WTC11 (cell line): ENCODE measurements at places on chromosomes 2 and 18.

DNA sequence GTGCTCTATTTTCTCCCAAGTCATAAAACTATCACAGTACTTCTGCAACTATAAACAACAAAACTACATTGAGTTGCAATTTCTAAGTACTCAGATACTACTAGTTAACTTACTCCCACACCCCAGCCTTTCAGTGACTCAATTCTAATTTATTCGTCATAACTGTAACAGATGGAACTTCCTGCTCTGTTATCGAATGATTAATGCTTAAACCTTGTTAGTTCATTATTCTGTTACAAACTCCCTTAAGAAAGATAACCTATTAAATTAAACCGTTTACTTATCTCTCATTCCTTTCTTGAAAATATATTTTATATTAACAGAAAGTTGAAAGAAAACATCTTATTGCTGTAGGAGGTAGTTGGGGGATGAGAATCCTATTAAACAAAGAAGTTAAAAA is 17.0 kb downstream of the TNFAIP6 start:
- no peak for DNase-seq

DNA sequence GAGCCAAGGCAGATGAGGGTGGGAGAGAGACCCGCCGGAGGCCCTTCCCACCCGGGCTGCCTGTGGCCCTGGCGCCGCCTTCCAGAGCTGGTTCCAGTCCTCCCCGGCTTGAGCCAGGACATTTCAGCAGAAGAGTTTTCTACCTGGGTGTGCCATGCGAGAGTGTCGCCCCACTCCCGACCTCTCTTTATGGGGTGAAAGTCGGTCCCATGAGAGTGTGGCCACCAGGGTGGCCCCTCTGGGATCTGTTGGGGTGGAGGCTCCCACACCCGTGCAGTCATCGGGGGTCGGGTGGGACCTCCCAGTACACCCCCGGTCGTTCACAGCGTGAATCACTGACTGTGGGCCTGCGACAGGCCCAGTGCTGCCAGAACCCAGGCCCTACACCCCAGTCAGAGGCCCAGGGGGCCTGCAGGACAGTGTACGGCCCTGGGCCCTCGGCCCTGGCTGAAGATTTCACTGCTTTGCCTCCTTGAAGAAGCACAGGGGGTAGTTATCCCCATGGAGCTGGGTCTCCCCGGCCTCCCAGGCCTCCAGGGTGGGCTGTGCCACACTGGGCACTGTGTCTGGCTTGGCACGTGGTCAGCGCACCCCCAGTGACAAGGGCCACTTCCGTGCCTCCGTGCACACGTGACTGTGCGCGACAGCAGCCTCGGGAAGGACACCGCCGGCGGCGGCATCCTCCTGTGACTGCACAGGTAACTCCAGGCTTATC is 5.9 kb downstream of the NFATC1 start:
- no peak for DNase-seq

DNA sequence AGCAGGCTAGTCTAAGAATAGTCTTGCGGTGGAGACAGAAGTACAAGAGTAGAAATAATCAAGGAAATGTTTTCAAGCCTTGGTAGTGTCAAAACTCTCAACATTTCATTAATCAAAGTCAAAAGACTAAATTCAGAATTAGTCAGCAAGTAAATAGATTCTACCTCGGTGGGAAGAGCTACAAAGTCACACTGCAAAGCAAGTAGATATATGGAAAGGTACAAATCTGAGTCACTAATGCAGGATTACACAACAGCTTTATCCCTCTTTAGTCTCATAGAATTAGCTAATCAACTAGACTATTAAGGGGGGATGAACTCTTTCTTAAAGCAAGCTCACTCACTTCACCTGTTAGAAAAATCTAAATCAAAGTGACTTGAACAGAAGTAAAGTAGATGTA is 568.7 kb upstream of the CNTNAP5 start:
- no peak for DNase-seq

DNA sequence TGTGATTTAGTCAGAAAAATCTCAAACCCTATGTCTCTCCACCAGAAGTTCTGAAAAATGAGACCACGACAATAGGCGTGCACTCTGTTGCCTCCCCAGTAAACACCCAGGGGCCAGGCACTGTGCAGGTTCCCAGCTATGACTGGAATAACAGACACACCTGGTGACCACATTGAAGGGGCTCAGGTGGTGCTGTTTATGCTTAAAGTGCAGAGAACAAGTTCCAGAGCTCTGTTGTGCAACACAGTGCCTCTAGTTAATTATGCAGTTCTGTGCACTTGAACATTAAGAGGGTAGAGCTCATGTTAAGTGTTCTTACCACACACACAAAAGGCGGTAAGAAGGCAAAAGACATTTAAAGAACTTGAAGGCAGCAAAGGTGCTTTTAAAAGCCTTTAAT is 52.6 kb upstream of the AFF3 start:
- DNase-seq: no peak

GRCh38 chr2:110995911-110996310 is 124.8 kb upstream of the BCL2L11 start:
- no peak for DNase-seq

GRCh38 chr2:229273723-229274338 is 2.7 kb upstream of the PID1 start:
- peak; percentile 59 for DNase-seq
